Adrenal gland (tissue), 19 donors: ENCODE measurements at places on chromosomes 12 and 14. TPM values are rescaled to one million over a fixed set of nuclear protein-coding genes. Genes with fewer than 3 reads are reported as not detected.

The GALNT16 gene
- 8.4 TPM for polyA plus RNA-seq

The SPTB gene
- polyA plus RNA-seq: 1.1 TPM

The CPSF2 gene
- polyA plus RNA-seq: 4.3 TPM

The MYF5 gene
- not detected for polyA plus RNA-seq

The SLC38A4 gene
- 0.40 TPM for polyA plus RNA-seq

The BAZ1A gene
- polyA plus RNA-seq: 16.4 TPM
